ENCODE measurements at places on chromosomes 1 and 21. TPM values are rescaled to one million over a fixed set of nuclear protein-coding genes. Genes with fewer than 3 reads are reported as not detected.
A peak's percentile ranks its signal among the peaks of the same experiment; 100 is the strongest.

DNA sequence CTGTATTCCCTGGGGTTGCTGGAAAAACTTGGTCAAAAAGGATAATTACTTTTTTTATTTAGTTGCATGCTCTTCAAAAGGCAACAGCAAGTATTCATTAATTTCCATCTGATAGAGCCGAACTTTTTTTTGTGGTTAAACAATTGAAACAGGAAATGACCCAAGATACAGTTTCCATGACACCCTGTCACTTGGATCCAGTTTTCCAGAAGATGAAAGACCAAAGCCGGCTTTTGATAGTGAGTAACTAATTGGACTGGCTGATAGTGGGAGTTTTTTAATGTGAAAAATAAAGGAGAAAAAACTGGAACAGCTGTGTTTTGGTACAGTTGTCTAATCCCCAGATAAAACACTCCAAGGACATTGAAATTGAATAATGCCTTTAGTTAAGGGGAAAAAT, 33.0 kb downstream of the CACHD1 start:
- DNase-seq: no peak

- no peak for DNase-seq
Observed at GRCh38 chr1:7076572-7076971, 291.3 kb downstream of the CAMTA1 start.

- DNase-seq: no peak
Observed at GRCh38 chr1:67869233-67869632, 36.0 kb upstream of the GNG12 start.

DNA sequence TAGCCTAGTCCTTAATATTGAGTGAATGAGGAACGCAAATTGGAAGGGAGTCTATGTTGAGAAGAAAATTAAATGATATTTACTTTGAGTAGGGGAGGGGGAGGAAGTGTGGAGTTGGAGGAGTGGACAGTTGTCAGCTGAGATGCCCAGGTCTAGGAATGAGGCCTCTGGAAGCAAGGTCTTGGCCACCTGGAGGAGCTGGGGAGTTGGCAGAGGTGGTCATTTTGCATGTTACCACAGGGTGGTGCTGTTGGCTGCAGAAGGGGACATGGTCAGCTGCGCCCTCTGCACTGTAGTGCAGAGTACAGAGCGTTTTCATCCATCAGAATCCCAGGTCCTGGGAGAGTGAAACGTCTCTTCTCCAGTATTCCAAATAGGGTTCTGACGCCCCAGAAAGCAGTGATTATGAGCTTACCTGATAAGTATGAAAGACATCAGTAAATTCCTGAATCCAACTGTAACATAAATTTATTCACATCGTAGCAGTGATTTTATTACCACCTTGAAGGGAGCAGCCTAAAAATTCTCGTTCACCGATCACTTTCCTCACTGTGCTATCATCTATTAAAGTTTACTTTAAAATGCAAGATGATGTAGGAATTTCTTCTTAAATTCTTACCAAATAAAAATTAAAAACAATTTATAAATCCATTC, 13.8 kb downstream of the PARK7 start:
- DNase-seq: peak; percentile 75

GRCh38 chr1:46114925-46115603, 17.4 kb downstream of the PIK3R3 start:
- DNase-seq: no peak

DNA sequence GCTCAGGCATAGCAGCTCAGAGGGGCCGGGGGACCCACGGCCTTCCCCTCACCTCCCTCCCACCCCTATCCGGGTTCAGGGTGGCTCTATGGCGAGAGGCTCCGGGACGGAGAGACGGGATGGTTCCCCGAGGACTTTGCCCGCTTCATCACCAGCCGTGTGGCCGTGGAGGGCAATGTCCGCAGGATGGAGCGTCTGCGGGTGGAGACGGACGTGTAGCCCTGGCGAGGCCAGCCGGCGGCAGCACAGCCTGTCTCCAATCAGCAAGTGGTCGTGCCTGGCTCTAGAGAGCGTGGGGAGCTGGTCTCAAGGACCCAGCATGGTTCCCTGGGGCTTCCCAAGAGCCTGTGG, 25.9 kb downstream of the ARHGEF16 start:
- no peak for DNase-seq

- DNase-seq: peak; percentile 80
Observed at GRCh38 chr1:158145173-158145719, 35.4 kb upstream of the CD1D start.

Gene PDXK
- total RNA-seq: 117 TPM

Gene C1orf159
- total RNA-seq: 4.0 TPM

Gene FCRL1
- not detected for total RNA-seq

Gene MAGI3
- total RNA-seq: 5.8 TPM

All from left ventricle myocardium superior (tissue), 1 donor.